Renal pelvis (tissue), 12 donors: ENCODE measurements at places on chromosomes 13 and 19. TPM values are rescaled to one million over a fixed set of nuclear protein-coding genes. Genes with fewer than 3 reads are reported as not detected.

Gene CATSPERD
- not detected for polyA plus RNA-seq

Gene ATP4B
- 0.44 TPM for polyA plus RNA-seq

Gene SAMD4B
- 124 TPM for polyA plus RNA-seq

Gene GAMT
- polyA plus RNA-seq = 42.9 TPM

Gene PGLYRP2
- polyA plus RNA-seq = not detected

Gene ZNF726
- polyA plus RNA-seq = 14.2 TPM

Gene SRRM5
- polyA plus RNA-seq = 0.48 TPM

Gene ZNF93
- 16.6 TPM for polyA plus RNA-seq

DNA sequence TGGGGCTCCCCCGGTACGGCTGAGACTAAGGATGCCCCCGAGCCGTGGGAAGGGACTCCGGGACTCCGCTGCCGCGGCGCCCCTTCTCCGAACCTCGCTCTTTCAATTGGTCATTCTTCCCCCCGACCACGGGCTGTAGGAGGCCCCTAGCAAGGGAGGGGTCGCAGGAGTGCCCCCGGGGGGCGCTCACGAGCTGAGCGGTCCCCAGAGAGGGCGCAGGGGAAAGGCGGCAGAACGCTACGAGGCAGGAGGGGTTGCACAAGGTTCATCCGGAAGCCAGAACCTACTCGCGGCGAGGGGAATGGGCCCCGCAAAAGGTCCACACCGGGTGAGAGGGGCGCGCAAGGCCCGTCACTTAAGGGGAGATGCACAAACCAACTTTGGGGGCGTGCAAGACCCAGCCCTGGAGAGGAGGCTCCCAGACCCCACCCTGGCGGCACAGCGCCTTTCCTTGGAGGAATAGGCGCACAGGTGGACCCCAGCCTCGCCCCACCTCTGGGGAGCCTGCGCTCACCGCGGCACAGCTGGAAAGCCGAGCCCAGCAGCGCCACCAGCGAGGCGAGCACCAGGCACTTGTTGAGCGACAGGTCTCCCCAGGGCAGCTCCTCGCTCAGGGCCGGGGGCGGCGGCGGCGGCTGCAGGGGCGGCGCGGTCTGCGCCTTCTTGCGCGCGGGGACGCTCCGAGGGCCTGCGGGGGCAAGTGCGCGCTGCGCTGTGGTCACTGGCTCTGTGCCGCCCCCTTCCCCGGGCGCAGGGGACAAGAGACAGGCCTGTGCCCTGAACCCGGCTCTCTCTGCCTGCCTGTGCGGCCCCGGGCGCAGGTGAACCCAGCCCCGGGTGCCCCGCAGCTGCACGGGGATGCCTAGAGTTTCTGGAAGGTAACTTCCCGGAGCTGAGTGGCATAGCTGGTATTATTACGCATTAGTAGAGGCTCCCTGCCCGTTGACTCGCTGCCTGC, 2.8 kb downstream of the JSRP1 start:
- DNase-seq = no peak

DNA sequence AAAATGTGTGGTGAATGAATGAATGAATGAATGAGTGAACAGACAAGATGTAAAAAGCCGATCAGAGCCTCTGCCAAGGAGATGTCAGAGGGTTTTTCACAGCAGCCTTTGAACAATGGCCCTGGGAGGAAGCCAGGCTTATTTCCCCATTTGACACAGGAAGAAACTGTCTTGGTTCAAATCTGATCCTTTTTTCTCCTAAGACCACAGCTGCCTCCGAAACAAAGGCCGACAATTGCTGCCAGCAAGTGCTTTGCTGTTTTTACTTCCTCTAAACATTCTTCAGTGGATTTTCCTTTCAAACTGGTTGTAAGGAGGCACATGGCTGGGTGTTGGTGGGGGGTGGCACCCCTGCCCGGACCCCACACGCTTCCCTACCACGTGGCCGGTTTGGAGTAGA, 44.2 kb upstream of the HOMER3 start:
- no peak for DNase-seq

GRCh38 chr13:48009284-48009683, 8.2 kb upstream of the SUCLA2 start:
- DNase-seq = no peak

DNA sequence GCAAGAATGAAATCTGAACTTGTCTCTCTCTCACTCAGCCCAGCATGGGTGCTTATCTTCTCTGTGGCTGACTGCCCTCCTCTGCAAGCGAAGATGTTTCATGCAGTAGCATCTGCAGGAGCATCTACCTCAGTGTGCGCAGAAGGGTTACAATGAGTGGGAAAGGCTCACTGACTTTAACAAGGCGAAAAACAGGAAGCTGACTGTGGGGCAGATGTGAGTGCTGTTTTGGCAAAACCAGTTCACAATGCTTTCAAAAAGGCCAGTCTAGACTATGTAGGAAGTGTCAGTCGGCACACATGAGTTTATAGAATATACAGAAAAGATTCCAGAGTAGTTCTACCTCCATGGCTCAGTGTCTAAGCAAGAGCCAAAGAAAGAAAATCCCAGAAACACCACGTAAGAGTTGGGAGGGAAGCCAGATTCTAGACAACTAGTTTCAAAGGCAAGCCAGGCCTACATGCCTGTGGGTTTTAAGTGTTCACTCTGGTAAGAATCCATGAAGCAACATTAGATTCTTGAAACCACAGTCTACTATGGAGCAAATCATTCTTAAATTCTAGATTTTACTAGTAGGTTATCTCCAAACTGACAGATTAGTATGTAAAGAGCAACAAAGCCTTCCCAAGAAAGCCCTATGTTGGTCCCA, 124.5 kb downstream of the ABCC4 start:
- no peak for DNase-seq

- DNase-seq = peak; percentile 69
These were observed 15.9 kb downstream of the ZNF787 start for GRCh38 chr19:56105090-56105701.

- no peak for DNase-seq
These were observed 9.7 kb upstream of the HSH2D start for GRCh38 chr19:16133818-16134217.

DNA sequence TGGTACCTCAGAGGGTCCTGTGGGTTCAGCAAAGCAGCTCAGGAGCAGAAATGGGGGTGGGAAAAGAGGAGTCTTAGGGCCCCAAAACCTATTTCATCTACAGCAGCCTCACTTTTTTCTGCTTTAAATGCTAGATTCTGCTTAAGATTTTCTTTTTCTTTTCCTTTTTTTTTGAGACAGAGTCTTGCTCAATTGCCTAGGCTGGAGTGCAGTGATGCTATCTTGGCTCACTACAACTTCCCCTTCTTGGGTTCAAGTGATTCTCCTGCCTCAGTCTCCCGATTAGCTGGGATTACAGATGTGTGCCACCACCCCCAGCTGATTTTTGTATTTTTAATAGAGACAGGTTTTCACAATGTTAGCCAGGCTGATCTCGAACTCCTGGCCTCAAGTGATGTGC, 30.7 kb upstream of the WDFY2 start:
- DNase-seq = no peak

GRCh38 chr19:35739275-35740107, 2.8 kb downstream of the IGFLR1 start:
- no peak for DNase-seq

GRCh38 chr19:54073829-54074228, 7.3 kb downstream of the TARM1 start:
- DNase-seq = no peak

- no peak for DNase-seq
These were observed 247.5 kb upstream of the TSHZ3 start for GRCh38 chr19:31596751-31597150.

DNA sequence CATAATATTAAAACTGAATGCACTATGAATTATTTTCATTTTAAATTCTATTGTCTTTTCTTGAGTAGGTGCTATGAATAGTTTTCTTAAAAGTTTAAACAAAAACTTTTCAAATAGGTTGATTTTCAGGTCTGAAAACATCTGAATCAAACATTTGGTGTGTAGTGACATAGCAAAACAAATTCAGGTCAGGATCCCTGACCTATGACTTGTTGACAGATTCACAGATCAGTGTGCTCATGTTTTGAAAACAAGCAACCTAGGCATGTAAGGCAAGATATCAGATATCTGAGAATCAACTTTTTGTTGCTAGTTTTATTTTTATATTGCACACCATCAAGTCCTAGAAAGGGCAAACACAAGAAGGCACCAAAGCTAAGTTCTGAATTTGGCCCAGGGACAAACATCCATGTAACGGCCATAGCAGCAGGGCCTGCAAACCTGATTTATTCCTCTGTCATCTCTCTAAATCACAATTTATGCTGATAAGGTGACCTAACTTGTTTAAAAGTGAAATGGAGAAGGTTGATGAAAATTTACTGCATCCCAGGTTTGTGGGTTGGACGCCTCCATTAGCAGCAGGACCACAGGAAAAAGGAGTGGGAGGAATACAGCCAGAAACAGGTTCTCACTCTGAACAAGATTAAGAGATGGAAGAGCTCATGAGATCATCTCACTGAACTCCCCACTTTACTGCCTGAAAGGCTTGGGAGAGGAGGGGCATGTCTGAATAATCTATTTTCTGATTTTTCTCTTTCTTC, 337.7 kb downstream of the KCNRG start:
- peak; percentile 48 for DNase-seq

GRCh38 chr19:51012661-51013190, 6.8 kb downstream of the KLK10 start:
- no peak for DNase-seq

- no peak for DNase-seq
These were observed 3.2 kb downstream of the ARHGAP35 start for GRCh38 chr19:46863818-46864629.

- DNase-seq = no peak
These were observed 952.8 kb upstream of the SPRY2 start for GRCh38 chr13:81293594-81294164.

- no peak for DNase-seq
These were observed 241.2 kb upstream of the STARD13 start for GRCh38 chr13:33526718-33527117.

GRCh38 chr19:29623726-29624488, 17.8 kb downstream of the POP4 start:
- DNase-seq = no peak

DNA sequence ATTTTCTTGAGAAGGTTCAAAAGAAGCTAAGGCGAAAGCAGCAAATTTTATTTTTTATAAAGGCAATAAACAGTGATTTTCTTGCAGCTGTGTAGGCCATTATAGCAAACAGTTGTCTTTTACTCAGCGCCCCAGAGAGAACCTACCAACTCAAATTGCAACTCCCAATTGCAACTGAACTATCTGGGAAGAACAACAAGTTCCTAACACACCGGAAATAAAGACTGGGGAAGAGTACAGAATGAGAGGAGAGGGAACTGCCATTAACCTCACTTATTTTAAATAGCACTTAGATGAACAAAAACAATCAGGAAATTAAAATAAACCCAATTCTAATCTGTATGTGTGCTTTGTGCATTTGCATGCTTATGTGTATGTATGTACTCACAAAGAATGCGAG, 171.1 kb downstream of the KCTD12 start:
- DNase-seq = no peak
